ENCODE measurements at places on chromosomes 5 and 9.

GRCh38 chr5:159873680-159874079 lies 42.6 kb upstream of the ADRA1B start:
- DNase-seq = no peak

GRCh38 chr9:18396102-18396728 lies 77.7 kb upstream of the ADAMTSL1 start:
- DNase-seq = no peak

- DNase-seq = no peak
These were observed 165.3 kb downstream of the ZNF608 start for GRCh38 chr5:124580925-124581737.

- no peak for DNase-seq
These were observed 77.4 kb upstream of the ALDH1B1 start for GRCh38 chr9:38315085-38315595.

GRCh38 chr5:95142145-95142544 lies 142.7 kb downstream of the MCTP1 start:
- DNase-seq = no peak

DNA sequence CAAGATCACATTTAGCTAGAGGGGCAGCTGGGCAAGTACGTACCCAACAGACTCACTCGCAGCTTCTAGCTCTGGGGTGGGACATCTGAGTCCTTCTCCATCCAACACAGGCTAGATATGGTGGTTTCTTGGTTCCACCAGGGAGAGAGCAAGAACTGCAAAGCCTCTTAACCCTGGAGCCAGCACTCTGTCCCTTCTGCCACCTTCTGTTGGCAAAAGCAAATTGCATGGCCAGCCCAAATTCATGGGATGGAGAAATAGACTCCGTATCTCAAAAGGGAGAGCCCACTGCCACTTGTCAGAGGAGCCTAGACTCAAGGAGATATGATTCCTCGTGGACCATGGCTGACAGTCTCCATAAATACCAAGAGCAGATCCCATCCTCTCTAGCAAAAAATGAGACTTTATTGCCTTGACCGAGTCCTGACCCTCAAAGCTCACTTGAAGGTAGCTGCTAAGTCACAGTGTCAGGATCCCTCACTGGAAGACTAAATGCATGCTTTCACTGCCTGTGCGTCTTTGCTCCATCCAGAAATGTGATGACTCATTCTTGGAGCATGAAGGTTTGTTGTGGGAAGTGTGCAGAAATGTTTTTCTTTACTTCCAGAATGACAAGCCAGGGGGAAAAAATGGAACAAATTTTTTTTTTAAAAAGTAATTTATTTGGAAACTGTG lies 28.8 kb upstream of the ROR2 start:
- no peak for DNase-seq

- no peak for DNase-seq
These were observed 38.7 kb upstream of the PTGS1 start for GRCh38 chr9:122332083-122332482.

DNA sequence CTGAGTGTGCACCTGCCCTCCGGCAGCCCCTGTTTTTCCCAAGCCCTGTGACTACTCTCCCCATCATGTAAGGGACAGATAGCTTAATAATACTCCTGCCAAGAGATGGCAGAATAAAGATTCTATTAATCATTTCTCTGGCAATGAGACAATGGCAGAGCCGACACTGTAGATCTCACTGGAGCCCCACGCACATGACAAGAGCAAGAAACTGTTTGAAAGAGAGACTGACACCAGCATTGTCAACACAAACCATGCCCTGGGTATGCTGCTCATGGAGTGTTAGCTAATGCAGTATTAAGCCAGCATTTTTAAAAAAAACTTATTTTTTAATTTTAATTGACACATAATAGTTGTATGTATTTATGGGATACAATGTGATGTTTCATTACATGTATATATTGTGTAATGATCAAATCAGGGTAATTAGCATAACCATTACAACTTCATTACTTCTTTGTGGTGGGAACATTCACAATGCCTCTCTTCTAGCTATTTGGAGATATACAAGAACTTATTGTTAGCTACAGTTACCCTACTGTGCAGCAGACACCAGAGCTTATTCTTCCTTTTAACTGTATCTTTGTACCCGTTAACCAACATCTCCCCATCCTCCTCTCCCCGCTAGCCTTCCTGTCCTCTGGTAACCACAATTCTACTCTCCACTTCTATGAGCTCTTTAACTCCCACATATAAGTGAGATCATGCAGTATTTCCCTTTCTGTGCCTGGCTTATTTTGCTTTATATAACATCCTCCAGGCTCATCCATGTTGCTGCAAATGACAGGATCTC lies 31.5 kb upstream of the SEMA4D start:
- DNase-seq = no peak

DNA sequence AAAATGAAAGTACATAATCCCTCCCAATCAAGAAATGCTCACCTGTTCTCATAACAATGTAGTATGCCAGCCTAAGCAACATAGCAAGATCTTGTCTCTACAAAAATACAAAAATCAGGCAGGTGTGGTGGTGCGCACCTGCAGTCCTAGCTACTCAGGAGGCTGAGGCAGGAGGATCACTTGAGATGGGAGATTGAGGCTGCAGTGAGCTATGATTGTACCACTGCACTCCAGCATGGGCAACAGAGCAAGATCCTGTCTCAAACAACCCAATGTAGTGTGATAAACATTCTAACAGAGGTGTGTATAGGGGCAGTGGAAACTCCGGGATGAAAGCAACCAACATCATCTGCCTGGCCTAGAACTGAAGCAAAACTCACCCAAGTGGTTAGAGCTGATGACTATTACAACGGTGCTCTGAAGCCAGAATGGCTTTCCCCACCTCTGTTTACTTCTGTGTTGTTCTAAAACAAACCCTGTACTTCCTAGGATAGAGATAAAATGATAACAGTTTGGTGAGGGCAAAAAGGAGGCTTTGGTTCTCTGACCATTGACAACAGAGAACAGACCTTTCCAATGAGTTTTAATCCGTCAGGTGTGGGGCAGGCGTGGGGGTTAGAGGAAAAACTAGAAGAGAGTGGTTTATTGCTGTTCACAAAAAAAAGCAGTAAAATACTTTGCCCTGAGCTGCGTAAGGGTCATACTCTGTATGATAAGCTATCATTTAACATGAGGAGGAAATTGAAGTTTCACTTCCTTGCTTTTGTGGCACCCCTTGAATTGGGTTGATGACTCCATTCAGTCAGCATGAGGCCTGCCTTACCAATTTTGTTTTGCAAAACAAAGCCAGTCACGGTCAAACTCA lies 18.9 kb downstream of the WNT8A start:
- no peak for DNase-seq
